NCI-H1436 treated with DMSO at 0.1 percent for 48 hours (cell line): ENCODE measurements at places on chromosomes 7 and 10.

- DNase-seq: no peak
Observed at GRCh38 chr7:75719626-75720025, 19.1 kb downstream of the HIP1 start.

- DNase-seq: no peak
Observed at GRCh38 chr10:9254353-9254752, 1199.9 kb downstream of the GATA3 start.

DNA sequence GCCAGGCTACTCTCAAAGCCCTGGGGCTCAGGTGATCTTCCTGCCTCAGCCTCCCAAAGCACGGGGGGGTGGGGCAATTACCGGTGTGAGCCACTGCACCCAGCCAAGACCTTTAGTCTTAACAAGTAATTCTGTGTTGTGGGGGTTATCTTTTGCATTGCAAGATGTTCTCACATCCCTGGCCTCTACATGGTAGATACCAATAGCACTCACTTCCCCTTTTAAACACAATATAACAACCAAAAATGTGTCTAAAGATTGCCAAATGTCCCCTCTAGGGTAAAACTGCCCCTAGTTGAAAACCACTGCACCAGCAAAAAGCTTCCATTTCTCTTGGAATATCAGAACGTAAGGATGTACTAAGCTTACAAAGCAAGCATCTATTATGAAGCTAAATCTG lies 225.0 kb downstream of the CTNNA3 start:
- DNase-seq: no peak

DNA sequence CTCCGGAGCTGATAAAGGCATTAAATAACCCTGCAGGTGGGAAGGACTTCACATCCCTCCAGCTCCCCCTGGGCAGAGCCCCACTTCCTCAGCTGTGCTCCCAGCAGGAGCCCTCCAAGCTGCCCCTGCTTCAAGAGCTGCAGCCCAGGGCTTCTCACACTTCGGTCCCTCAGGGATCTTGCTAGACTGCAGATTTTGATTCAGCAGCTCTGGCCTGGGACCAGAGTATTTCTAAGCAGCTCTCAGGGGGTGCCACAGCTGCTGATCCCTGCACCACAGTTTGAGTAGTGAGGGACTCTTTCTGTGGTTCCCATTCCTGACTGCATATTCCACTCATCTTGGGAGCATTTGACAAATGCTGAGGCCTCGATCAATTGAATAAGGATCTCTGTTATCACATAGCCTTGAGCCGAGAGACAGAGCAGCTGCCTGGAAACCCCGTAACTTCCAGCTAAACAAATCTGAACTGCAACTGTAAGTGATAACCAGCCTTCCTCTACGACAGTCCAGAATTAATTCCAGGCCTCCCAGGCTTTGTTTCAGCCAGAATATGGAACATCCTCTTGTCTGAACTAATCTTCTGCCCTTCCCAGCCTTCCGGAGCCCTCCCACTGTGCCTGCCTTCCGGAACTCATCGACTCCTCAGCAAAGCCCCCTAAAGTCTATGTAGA lies 161.4 kb downstream of the CCDC3 start:
- DNase-seq: no peak

DNA sequence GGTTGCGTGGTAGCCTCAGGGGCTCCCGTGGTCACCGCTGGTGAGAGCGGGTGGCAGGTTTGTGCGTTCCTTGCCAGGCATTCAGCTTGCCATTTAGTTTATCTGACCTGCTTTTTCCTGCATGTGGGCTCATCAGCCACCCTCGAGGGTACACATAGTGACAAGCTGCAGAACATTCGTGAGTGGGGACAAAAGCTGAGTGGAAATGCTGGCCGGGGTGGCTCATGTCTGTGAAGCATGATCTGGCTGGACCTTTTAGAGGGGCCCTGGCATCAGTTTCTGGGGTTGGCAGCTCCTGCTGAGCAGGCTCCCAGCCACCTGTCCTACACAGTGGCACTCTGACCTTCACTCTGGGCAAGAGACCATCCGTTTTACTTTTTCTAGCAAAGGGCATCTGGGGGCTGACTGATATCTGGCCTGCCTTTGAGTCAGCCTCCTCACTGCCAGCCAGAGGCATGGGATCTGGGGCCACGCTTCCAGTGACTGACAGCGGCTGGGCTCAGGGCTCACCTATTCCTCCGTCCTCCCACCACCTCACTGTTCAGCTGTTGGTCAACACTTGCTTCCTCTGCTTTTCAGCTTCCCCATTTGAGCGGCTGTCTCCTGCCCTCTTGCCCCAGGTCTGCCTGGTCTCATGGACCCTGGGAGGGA lies 75.0 kb downstream of the LANCL2 start:
- DNase-seq: no peak

DNA sequence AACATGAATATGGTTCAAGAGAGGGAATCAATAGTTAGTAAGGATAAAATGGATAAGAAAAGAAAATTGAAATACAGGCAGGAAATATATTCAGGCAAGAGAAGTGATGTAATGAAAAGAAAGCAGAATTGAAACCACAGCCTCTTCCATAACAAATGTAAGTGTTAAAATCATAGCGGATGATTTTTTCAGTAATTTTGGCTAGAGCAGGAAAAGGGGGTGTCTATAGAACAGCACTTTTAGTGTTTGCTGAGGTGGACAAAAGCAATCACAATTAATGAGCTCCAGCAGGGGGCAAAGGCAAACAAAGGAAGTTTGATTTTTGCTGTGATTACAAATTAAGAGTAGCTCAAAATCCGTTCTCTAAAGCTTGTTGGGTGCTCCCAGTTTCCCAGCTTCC lies 79.0 kb downstream of the TRIL start:
- no peak for DNase-seq

DNA sequence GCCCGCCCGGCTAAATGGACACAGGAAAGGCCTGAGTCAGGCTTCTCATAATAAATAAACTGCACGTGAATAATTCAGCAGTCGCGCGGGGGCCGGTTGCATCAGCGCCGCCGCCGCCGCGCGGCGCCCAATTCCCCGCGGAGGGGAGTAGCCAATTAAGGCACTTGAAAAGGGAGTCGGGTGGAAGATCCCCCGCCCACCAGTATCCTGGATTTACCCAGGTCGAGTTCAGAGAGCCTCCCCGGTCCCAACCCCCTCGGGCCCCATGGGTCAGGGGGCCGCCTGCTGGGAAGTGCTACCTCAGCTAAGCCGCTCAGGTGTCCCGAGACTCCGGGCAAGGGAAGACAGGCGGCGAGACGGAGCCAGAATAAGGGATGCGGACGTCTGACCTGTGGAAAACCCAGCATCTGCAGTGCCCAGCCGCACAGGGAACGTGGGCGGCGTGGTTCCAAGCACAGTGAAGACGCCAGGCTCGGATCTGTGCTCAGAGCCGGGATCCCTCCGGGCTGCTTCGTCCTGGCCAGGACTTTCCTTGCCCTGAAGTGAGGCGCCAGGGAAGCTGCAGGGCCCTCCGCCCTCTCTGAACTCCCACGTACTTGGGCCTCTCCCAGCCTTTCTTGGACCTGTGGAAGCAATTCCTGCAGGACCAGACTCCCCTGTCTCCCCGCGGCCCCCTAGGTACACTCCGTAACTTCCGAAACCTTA lies 7.3 kb upstream of the LBX1 start:
- no peak for DNase-seq

DNA sequence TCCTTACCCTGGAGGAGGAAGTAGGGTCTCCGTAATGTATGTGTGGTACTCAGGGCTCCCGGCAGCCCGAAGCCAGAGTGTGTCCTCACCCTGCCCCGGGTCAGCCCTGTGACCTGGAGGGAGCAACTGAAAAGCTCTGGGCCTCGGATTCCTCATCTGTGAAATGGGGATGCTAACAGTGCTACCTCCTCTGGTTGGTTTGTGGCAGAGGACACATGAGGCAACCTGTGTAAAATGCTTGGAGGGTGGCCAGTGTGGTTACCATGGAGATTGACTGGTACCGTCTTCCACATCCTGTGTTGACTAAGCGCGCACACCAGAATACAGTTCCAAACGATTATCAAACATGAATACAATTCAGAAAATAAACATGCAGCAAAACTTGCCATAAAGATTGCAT lies 163.8 kb upstream of the KLF6 start:
- DNase-seq: no peak

- no peak for DNase-seq
Observed at GRCh38 chr10:55368467-55368866, 567.4 kb upstream of the PCDH15 start.

DNA sequence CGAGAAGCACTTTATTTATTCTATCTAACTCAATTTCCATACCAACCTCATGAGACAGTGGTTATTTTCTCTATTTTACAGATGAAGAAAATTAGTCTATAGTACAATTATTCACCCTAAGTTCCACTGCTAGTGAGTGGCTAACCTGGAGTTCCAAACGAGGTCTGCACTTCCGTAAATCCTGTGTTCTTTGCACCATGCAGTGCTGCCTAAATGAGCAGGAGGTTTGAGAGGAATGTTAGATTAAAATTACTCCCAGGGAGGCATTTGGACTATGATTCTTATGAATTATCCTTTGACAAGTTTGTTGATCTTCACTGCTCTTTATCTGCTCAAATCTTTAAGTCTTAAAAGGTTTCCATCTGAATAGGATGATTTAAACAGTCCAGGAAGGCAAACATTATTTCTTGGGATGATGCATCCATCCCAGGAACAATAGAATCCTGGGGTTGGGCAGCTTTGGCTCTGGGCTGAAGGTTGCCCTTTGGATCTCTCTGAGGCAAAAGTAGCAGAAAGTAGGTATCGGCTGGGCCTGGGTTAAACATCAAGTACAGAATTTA lies 400.8 kb downstream of the REEP3 start:
- no peak for DNase-seq

GRCh38 chr10:73998929-73999691 lies 1.2 kb downstream of the VCL start:
- DNase-seq: no peak

- no peak for DNase-seq
Observed at GRCh38 chr10:80770239-80770638, 232.5 kb downstream of the SH2D4B start.

GRCh38 chr7:38330861-38331621 lies 57.6 kb upstream of the TARP start:
- no peak for DNase-seq

- no peak for DNase-seq
Observed at GRCh38 chr10:22251751-22252223, 34.0 kb upstream of the EBLN1 start.

DNA sequence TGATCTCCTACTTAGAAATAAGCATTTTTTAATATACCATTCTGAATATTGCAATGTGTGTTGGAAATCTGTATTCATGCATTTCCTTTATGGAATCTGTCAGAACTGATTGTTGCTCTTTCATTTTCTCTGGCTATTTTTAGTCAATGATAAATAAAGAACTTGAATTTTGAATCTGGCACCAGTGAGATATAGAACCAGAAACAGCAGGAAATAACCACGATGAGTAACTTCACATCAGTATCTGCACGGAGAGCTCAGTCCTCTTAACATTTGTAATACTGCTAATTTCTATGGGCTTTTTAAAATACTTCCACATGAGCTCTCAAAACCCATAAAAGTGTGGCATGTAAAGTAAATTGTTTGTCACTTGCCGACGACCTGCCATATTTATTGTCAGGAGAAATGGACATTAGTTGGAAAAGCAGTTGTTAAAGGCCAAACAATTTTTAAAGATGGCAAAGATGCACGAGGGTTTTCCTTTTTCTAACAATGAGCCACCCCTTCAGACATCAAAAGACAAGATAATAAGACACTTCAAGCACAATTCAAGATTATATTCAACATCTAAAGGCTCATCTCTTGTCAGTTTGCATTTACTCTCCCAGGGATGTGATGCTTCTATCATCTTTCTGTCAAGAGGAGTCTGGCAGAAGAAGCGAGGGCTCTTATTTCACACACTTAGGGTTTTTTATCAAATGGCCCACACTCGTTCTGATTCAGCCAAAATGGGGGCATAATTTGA lies 118.3 kb downstream of the POU6F2 start:
- no peak for DNase-seq

DNA sequence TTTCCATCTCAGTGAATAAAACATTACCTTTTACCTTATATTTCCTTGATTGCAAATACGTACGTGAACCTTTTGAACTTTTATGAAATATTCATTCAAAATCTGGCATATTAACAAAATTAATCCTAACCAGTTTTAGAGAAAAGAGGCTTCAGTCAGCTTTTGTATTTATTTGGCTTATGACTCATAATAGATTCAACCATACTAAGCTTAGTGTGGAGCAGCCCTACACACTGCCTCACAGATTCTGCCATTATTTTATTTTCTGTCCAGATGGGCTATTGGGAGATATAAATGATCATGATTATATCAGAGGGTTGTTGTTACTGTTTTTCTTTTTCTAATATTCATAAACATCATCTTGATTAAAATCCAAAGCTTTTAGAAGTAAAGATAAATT lies 325.5 kb downstream of the GPR37 start:
- no peak for DNase-seq

DNA sequence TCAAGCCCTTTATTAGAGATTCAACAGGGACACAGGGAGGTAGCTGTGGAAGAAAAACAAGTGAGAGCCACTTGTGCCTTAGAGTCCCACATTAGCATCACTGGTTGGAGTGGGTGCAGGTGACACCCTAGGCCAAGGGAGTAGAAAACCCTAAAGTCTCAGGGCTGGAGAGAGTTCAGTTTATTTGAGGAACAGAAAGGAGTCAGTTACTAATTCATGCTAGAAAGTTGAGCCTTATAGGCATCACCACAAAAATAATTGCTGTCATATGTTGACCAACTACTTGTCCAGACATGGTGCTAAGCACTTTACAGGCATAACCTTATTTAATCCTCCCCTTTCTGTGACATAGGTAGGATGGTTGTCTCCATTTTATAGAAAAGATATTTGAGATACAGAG lies 20.9 kb upstream of the ACSL5 start:
- DNase-seq: no peak

DNA sequence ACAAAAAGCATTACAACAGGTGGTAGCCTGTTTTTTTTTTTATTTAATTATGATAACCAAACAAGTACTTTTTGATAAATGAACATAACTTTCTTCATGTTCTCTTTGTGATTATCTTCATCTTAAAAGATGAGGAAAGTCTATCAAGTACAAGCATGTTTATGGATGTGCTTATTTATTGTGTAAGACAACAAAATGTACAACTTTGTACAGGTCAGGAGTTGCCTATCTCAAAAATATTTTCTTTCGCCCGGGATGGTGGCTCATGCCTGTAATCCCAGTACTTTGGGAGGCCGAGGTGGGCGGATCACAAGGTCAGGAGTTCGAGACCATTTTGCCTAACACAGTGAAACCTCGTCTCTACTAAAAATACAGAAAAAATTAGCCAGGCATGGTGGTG lies 17.0 kb downstream of the MPP7 start:
- no peak for DNase-seq

DNA sequence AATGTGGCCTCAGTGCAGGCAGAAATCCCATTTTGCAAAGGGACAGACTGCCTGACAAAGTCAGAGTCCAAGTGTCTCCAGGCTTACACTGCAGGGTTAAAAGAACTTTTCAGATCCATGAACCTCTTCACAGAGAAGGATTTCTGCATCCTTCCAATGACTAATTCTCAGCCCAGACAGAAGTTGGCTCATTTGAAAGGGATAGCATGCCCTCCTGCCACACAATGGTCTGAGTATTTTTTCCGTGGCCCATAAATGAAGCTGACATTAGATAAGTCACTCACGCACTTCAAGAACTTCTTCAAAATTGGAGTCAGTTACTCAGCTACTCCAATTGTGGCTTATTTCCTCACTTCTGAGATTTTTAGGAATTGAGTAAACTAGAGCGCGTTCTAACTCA lies 170.2 kb downstream of the PLXNA4 start:
- DNase-seq: no peak
